ENCODE measurements at places on chromosomes 5 and 9.

GRCh38 chr5:131671994-131672655 is 37.1 kb upstream of the RAPGEF6 start:
- H3K27me3 ChIP-seq, result no peaks in the 10 kb centered on the region
- peaks cover 28% of the 10 kb centered on the region for H3K4me1 ChIP-seq
- H3K27ac ChIP-seq, result peak overlapping the region; percentile 29
- peaks cover 53% of the 10 kb centered on the region for H3K36me3 ChIP-seq

- H3K4me1 ChIP-seq, result no peaks in the 10 kb centered on the region
- H3K4me3 ChIP-seq, result no peak overlapping the region
- no peak for DNase-seq
- H3K27me3 ChIP-seq, result peaks cover 4% of the 10 kb centered on the region
- no peaks in the 10 kb centered on the region for H3K36me3 ChIP-seq
These were observed 159.3 kb downstream of the TMC1 start for GRCh38 chr9:72680593-72681282.

DNA sequence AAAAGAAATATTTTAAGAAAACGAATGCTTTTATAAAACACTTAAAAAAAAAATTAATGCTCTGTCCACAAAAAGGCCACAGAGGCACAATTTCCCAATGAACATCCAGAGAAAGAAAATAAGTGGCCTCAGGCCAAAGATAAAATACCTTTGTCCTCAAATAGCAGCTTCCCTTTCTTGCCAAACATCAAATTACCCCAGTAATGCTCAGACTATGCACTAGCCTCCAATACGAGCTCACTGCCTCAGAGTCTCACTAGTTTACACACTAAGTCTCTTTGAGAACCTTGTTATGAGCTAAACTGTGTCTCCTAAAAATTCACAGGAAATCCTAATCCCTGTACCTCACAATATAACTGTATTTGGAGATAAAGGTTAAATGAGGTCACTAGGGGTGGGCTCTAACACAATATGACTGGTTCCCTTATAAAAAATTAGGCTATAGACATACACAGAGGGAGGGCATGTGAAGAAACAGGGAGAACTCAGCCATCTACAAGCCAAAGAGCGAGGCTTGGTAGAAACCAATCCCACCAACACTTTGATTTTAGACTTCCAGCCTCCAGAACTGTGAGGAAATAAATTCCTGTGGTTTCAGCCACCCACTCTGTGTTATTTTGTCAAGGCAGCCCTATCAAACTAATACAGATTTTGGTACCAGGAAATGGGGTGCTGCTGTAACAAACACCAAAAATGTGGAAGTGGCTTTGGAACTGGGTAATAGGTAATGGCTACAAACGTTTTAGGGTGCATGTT is 4.4 kb downstream of the MPDZ start:
- peaks cover 2% of the 10 kb centered on the region for H3K36me3 ChIP-seq
- no peak for DNase-seq
- peaks cover 20% of the 10 kb centered on the region for H3K27me3 ChIP-seq
- H3K4me3 ChIP-seq, result no peak overlapping the region
- no peaks in the 10 kb centered on the region for H3K4me1 ChIP-seq

DNA sequence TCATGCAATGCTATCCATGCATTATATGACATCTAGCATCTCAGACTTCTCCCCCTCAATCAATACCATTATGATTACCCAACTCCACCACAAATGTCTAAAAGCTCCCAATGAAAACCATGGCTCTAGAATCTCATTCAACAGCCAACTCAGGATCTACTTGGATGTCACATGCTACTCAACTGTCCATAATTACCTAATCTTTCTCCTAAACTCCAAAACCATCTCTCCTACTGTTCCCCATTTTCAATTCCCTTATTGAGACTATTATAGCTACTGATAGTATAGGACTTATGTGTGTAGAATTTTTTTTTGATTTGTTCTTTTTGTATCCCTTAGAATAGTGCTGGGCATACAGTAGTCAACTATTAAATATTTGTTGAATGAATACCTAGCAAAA is 8.2 kb upstream of the STRBP start:
- no peaks in the 10 kb centered on the region for H3K36me3 ChIP-seq
- H3K4me1 ChIP-seq, result peaks cover 24% of the 10 kb centered on the region
- H3K4me3 ChIP-seq, result no peak overlapping the region
- no peak overlapping the region for H3K27ac ChIP-seq

Measured in activated naive CD8-positive, alpha-beta T cell treated with anti-CD3 and anti-CD28 coated beads, Interleukin-2, amount 50 U/mL, for 24 hours (primary cell).